ENCODE measurements at places on chromosomes 16 and 17. TPM values are rescaled to one million over a fixed set of nuclear protein-coding genes. Genes with fewer than 3 reads are reported as not detected.

The MT1A gene
- 25.0 TPM for total RNA-seq

The ATMIN gene
- 31.7 TPM for total RNA-seq

The KAT2A gene
- total RNA-seq, result 48.1 TPM

The ARL6IP1 gene
- 212 TPM for total RNA-seq

The ALOX12 gene
- total RNA-seq, result not detected

The KRT24 gene
- not detected for total RNA-seq

The KRTAP2-1 gene
- total RNA-seq, result not detected

The PABPN1L gene
- not detected for total RNA-seq

The CACNG5 gene
- total RNA-seq, result not detected

The CD300A gene
- not detected for total RNA-seq

The TBC1D28 gene
- not detected for total RNA-seq

The GP1BA gene
- not detected for total RNA-seq

The TBC1D3D gene
- not detected for total RNA-seq

The BAIAP3 gene
- total RNA-seq, result 1.8 TPM

The ZNF689 gene
- 9.2 TPM for total RNA-seq

The CCDC40 gene
- total RNA-seq, result 4.5 TPM

The DNAAF8 gene
- 1.3 TPM for total RNA-seq

The PPP1R27 gene
- not detected for total RNA-seq

The AURKB gene
- total RNA-seq, result 152 TPM

The RAC3 gene
- total RNA-seq, result 40.5 TPM

The NPIPB9 gene
- 1.6 TPM for total RNA-seq

The CA7 gene
- not detected for total RNA-seq

The PIRT gene
- total RNA-seq, result not detected

The TMEM235 gene
- total RNA-seq, result not detected

The RAB11FIP3 gene
- total RNA-seq, result 25.9 TPM

The CCL1 gene
- total RNA-seq, result not detected

The CPHXL gene
- total RNA-seq, result not detected

The ADAM11 gene
- 1.3 TPM for total RNA-seq

The SLC22A31 gene
- total RNA-seq, result 1.2 TPM

The CDT1 gene
- total RNA-seq, result 16.4 TPM

The HP gene
- total RNA-seq, result 0.51 TPM

The ITGAX gene
- 0.89 TPM for total RNA-seq

The ADORA2B gene
- total RNA-seq, result 8.6 TPM

The MYH2 gene
- not detected for total RNA-seq

The PRM2 gene
- not detected for total RNA-seq

The OTOP3 gene
- total RNA-seq, result not detected

The SECTM1 gene
- total RNA-seq, result 1.4 TPM

The FLCN gene
- 23.7 TPM for total RNA-seq

The CSH2 gene
- not detected for total RNA-seq

The KRT13 gene
- 0.28 TPM for total RNA-seq

The PNPO gene
- 20.5 TPM for total RNA-seq

The CCDC144A gene
- 1.3 TPM for total RNA-seq

The GAS7 gene
- 0.30 TPM for total RNA-seq

The AOC2 gene
- total RNA-seq, result 1.9 TPM

The DCXR gene
- total RNA-seq, result 92.4 TPM

The PRSS53 gene
- total RNA-seq, result 1.1 TPM

The CTF1 gene
- total RNA-seq, result not detected

The TEX14 gene
- total RNA-seq, result 0.21 TPM

The CCL17 gene
- total RNA-seq, result not detected

The CA4 gene
- total RNA-seq, result not detected

The SPEM3 gene
- not detected for total RNA-seq

The FBXW10B gene
- total RNA-seq, result 2.1 TPM

The TMEM92 gene
- total RNA-seq, result 22.1 TPM

The SEC14L5 gene
- total RNA-seq, result 0.11 TPM

The CDC27 gene
- total RNA-seq, result 84.3 TPM

The KRT12 gene
- not detected for total RNA-seq

The TAC4 gene
- total RNA-seq, result not detected
